AG04449 (cell line): ENCODE measurements at places on chromosomes 5 and 9.
A peak's percentile ranks its signal among the peaks of the same experiment; 100 is the strongest.

DNA sequence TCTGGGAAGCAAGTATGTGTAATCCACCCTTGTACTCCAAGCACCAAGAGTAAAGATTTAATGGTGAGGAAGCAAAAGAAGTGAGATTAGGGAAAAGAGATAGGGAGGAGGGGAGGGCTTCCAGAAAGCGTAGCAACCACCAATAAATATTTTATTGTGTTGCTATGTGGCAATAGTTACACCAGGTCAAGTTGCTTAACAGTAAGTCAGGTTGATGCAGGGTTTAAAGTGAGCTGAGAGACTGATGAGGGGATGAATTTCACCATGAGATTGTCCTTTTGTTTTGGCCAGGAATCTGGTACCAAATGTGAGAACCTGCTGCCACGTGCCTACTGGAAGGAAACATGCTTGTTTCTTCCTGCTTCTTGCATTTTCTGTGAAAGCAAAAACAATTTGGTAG lies 62.7 kb downstream of the PCSK5 start:
- DNase-seq = no peak

- DNase-seq = no peak
Observed at GRCh38 chr9:20042128-20042711, 253.4 kb upstream of the SLC24A2 start.

- DNase-seq = no peak
Observed at GRCh38 chr9:94478755-94479730, 75.8 kb upstream of the PCAT7 start.

GRCh38 chr9:82720515-82720914 lies 342.4 kb downstream of the RASEF start:
- no peak for DNase-seq

GRCh38 chr5:26940994-26941393 lies 97.4 kb downstream of the CDH9 start:
- no peak for DNase-seq

- DNase-seq = no peak
Observed at GRCh38 chr5:159951387-159951786, 35.1 kb downstream of the ADRA1B start.

DNA sequence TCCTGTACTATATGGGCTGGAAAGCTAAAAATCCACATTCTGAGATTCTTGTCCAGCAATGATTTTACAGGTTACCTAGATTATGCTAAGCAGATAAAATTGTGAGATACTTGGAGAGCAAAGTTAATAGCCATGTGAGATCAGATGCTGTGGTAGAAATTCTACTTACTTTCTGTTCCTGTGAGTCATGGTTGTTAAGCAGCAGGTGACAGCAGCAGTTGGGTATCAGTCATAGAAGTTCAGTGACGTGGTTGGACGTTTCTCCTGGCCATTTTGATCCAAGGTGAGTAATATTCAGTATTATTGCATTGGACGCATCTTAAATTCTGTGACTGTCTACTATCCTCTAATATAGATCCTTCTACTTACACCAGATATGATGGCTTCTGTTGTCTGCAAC lies 524.5 kb downstream of the TMEM38B start:
- no peak for DNase-seq

GRCh38 chr9:16023446-16023845 lies 470.6 kb downstream of the CCDC171 start:
- no peak for DNase-seq

DNA sequence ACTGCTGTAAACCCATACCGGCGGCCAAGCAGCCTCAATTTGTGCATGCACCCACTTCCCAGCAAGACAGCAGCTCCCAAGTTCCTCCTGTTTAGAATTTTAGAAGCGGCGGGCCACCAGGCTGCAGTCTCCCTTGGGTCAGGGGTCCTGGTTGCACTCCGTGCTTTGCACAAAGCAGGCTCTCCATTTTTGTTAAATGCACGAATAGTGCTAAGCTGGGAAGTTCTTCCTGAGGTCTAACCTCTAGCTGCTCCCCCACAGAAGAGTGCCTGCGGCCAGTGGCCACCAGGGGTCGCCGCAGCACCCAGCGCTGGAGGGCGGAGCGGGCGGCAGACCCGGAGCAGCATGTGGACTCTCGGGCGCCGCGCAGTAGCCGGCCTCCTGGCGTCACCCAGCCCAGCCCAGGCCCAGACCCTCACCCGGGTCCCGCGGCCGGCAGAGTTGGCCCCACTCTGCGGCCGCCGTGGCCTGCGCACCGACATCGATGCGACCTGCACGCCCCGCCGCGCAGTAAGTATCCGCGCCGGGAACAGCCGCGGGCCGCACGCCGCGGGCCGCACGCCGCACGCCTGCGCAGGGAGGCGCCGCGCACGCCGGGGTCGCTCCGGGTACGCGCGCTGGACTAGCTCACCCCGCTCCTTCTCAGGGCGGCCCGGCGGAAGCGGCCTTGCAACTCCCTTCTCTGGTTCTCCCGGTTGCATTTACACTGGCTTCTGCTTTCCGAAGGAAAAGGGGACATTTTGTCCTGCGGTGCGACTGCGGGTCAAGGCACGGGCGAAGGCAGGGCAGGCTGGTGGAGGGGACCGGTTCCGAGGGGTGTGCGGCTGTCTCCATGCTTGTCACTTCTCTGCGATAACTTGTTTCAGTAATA lies at the start of gene FXN:
TSS of gene FXN (plus strand) at position 315 of the 871 bp plus-strand sequence. CDS start at position 346, 31 bp downstream.
- no peak for DNase-seq

DNA sequence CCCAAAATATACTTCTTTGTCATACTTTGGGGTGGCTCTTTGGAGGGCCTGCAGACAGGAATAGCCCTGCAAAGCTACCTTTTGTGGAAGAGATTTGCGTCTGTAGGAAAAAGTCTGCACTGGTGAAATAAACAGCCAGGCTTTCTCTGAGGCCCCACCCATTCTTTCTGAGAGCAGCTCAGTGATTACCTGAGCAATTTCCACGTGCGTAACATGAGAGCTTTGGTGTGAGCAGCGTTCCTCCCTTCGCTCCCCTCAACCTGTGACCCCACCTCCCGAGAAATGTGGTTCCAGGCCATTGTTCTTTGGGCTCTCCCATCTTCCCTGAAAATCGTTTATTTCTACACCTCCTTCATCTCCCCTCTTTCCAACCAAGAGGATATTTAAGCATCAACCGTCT lies 23.8 kb upstream of the FBP1 start:
- no peak for DNase-seq

DNA sequence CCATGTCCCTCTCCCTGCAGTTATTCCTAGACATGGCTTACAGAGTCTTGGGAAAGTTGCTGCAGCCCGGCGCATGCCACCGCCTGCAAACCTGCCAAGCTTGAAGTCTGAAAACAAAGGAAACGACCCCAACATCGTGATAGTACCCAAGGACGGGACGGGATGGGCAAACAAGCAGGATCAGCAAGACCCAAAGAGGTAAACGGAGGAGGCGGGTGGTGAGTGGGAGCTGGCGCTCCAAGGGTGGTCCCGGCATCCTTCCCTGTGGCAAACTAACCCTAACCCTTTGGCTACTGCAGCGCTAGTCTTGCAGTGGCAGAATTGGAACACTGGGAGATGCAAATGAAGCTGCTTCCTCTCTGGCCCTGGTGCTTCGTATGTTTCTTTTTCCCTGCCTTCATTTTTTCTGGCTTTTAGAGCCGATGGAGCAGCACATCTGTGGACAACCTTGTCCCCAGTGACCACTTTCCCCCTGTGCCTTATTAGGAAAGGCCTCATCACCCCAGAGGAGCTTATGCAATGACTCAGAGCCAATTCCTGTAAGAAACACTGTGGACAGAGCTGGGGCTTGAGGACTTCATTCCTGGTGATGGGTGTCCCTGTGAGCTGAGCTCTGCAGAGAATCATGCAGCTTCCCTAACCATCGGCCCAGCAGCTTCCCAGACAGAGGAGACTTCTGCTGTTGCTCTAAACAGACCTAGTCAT lies 38.9 kb downstream of the PRRC2B start:
- peak; percentile 89 for DNase-seq

- no peak for DNase-seq
Observed at GRCh38 chr5:172584638-172585037, 56.4 kb upstream of the NEURL1B start.

- no peak for DNase-seq
Observed at GRCh38 chr5:54117957-54118356, 192.4 kb downstream of the ARL15 start.

GRCh38 chr9:68629042-68629441 lies 76.0 kb upstream of the PIP5K1B start:
- DNase-seq = no peak

GRCh38 chr9:19232823-19233194 lies 2.3 kb downstream of the DENND4C start:
- no peak for DNase-seq

DNA sequence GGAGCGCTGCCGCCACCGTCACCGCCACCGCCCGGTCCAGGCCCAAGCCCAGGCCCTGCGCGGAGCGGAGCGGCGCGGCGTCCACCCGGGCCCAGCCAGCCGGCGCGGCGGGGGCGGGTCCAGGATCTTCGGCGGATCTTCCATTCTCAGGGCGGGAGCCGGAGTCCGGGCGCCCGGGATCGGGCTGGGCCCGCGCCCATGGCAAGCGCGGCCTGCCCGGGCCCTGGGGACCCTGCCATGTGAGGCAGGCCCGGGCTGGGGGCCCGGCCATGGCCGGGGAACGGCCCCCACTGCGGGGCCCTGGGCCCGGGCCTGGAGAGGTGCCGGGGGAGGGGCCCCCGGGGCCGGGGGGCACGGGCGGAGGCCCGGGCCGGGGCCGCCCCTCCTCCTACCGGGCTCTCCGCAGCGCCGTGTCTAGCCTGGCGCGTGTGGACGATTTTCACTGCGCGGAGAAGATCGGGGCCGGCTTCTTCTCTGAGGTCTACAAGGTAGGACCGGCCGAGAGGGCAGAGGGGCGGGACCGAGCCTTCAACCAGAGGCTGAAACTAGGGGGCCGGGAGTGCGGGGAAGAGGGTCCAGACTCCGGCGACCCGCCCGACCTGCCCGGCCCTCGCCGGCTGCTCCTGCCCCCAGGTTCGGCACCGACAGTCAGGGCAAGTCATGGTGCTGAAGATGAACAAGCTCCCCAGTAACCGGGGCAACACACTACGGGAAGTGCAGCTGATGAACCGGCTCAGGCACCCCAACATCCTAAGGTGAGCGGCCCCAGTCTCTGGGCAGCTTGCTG lies 482 bp downstream of the TESK1 start:
- no peak for DNase-seq

DNA sequence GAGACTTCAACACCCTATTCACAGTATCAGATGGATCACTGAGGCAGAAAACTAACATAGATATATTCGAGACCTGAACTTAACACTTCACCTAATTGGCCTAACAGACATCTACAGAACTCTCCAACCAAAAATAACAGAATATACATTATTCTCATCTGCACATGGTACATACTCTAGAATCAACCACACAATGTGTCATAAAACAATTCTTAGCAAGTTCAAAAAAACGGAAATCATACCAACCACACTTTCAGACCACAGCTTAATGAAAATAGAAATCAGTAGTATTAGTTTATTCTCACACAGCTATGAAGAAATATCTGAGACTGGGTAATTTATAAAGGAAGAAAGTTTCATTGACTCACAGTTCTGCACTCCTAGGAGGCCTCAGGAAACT lies 387.9 kb downstream of the DEPDC1B start:
- DNase-seq = no peak

- DNase-seq = no peak
Observed at GRCh38 chr9:117649126-117649525, 55.1 kb upstream of the TLR4 start.

- no peak for DNase-seq
Observed at GRCh38 chr9:27386571-27387091, 89.7 kb upstream of the EQTN start.

DNA sequence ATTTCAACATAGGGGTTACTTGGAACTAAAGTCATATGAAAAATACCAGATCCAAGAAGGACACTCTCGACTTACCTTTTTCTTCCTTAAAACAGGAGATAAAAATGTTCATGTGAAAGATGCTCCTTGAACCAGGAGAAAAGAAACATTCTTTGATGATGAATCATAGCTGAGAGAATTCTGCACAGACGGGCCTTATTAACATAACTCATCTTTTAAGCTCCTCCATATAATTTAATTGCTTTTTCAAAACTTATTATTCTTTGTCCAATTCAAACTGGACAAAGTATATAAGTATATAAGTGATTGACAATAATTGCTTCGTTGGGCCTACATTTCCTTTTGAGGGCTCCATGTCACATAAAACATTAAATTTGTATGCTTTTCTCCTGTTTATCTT lies 945.2 kb upstream of the C9orf72 start:
- DNase-seq = no peak

DNA sequence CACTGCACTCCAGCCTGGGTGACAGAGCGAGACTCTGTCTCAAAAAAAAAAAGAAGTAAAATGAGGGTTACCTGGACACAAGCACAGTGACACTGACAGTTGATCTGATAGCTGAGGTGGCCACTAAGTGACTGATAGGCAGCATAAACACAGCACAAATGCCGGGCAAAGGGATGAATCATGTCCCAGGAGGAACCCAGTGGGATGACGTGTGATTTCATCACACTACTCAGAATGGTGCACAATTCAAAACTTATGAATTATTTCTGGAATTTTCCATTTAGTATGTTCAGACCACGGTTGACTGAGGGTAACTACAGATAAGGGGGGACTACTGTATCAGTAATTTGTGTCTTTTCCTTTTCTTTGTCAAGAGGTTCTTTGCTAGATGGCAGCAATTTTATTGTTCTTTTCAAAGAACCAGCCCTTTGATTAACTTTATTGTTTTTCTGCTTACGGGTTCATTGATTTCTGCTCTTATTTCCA lies 34.3 kb upstream of the RNF130 start:
- DNase-seq = no peak

- DNase-seq = no peak
Observed at GRCh38 chr9:105251733-105252404, 7.4 kb downstream of the SLC44A1 start.

GRCh38 chr5:167565189-167565954 lies 726.1 kb upstream of the WWC1 start:
- DNase-seq = no peak

GRCh38 chr9:99282406-99282805 lies 60.3 kb downstream of the SEC61B start:
- no peak for DNase-seq

DNA sequence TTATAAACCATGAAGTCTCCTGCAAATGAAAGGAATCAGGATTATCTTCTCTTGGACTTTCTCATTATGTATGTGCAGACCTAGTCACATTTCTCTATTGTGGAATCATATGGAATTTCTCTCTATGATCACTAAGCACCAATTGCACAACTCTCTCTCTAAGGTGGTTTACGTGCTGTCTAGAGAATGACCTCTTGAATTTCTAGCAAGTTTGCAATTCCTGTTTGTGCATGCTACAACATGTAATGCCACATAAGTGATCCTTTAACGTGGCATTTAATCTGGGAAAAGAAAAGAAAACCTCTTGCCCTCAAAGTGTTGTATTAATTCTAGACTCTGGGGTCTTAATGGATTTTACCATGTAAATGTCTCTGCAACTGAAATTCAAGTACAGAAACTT lies 5.0 kb upstream of the PPP2R2B start:
- DNase-seq = no peak

- no peak for DNase-seq
Observed at GRCh38 chr9:134165357-134166315, 1.3 kb upstream of the RNU6ATAC start.

- no peak for DNase-seq
Observed at GRCh38 chr5:77080905-77081304, 6.2 kb downstream of the ZBED3 start.

GRCh38 chr5:56211298-56211865 lies 21.7 kb downstream of the ANKRD55 start:
- peak; percentile 65 for DNase-seq
